ENCODE measurements at places on chromosomes 12 and 14.

DNA sequence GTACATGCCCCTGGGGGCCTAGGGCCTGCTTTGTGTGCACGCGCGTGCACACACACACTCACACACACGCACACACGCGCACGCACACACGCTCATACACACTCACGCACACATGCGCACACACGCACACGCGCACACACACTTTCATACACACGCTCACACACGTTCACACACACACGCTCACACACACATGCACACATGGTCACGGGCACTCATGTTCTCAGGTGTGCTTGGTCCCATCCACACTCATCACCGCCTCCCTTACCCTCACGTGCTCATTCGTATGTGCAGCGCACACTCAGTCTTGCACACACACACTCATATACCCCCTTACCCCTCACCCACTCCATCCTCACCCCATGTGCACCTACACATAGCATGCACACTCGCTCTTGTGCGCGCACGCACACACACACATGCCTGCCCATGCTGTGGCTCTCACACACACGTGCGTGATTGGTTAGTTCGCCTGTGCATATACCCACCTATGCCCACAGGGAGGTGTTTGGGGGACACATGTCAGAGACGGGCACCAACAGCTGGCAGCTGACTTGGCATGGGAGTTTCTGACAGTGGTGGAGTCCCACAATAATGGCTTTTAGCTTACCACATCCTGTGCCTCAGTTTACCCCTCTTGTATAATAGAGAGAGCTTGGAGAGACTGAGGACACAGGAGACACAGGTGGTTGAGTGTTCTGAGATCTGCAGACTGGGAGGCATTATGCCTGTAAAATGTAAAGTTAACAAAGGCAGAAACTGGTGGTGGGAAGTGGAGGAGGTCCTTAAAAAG, 28.7 kb downstream of the TSPAN9 start:
- no peak for DNase-seq

- no peak for DNase-seq
Measured at GRCh38 chr14:50600849-50601248, 40.9 kb downstream of the ATL1 start.

GRCh38 chr12:89101440-89101839, 250.9 kb downstream of the DUSP6 start:
- no peak for DNase-seq

DNA sequence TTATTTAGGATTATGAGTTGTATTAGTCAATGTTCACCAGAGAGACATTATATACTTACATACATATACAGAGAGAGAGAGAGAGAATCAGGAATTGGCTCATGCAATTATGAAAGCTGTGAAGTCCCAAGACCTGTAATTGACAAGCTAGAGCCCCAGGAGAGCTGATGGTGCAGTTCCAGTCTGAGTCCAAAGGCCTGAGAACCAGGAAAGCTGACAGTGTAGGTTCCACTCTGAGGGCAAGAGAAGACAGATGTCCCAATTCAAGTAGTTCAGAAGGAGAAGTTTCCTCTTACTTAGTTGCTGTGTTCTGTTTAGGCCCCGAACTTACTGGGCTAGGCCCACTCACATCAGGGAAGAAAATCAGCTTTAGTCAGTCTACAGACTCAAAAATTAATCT, 76.4 kb upstream of the FICD start:
- DNase-seq: no peak

DNA sequence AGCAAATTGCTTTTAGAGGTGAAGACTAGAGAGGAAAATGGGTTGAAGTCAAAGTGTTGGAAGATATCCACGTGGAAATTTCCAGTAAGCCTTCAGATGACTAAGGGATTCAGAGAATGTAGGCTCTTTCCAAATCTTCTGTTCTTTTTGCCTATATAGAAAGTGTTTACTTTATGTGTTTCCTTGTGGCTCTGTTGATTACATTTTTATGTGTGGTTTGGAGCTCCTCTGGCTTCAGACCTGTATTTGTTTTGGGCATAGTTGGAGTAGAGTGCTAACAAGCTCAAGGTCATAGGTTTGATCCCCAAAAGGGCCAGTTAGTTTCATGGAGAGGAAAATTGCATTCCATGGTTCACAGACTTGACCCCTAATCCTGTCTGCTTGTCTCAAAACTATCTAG, 91.9 kb downstream of the IGF1 start:
- no peak for DNase-seq

DNA sequence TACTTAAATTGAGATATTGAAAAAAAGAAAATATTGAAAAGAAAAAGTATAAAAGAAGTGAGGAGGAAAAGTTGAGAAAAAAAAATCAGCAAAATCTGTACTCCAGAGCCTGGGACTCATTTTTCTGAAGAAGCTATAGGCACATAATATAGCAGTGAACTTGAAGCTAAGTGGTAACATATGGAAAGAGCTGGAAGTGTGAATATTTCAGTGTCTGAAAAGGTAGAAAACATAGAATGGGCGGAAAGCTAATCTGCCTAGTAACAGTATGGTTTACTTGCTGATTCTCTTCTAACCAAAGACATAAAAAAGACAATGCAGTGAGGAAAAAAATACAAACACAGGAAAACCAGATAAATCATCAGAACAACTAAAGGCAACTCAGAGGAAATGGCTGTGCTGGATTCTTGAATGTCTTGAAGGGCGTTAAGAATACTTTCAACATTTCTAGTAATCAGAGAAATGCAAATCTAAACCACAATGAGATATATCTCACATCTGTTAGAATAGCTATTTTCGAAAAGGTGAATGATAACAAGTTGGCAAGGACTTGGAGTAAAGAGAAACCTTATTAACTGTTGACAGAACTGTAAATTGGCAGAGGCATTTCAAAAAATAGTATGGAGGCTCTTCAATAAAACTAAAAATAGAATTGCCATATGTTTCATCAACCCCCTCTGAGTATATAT, 784.6 kb downstream of the LRFN5 start:
- no peak for DNase-seq

DNA sequence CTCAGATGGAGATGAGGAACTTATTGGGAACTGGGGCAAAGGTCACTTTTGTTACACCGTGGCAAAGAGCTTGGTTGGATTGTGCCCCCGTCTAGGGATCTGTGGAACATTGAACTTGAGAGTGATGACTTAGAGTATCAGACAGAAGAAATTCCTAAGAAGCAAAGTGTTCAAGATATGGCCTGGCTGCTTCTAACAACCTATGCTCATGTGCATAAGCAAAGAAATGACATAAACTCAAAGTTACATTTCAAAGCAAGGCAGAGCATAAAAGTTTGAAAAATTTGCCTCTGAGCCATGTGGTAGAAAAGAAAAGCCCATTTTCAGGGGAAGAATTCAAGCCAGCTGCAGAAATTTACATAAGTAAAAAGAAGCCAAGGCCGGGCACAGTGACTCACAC, 21.5 kb upstream of the RAP1B start:
- no peak for DNase-seq

GRCh38 chr12:124024776-124025175, 51.8 kb downstream of the ZNF664 start:
- no peak for DNase-seq

DNA sequence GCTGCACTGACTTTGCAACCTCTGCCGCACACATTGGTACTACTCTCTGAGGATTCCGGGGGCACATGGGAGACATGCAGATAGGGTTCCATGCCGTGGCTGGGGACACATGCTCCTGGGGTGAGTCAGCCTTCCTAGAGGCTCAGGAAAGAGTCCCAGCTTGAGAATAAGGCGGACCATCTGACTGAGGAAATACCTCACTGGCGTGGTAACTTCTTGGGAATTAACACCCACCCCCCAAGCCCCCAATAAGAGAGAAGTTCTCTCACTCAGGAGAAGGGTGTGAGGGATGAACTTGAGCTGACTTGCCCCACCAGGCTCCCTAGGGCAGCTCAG, 23.2 kb downstream of the PLXNC1 start:
- DNase-seq: no peak

- DNase-seq: no peak
Measured at GRCh38 chr12:27631365-27631764, 64.9 kb upstream of the REP15 start.

DNA sequence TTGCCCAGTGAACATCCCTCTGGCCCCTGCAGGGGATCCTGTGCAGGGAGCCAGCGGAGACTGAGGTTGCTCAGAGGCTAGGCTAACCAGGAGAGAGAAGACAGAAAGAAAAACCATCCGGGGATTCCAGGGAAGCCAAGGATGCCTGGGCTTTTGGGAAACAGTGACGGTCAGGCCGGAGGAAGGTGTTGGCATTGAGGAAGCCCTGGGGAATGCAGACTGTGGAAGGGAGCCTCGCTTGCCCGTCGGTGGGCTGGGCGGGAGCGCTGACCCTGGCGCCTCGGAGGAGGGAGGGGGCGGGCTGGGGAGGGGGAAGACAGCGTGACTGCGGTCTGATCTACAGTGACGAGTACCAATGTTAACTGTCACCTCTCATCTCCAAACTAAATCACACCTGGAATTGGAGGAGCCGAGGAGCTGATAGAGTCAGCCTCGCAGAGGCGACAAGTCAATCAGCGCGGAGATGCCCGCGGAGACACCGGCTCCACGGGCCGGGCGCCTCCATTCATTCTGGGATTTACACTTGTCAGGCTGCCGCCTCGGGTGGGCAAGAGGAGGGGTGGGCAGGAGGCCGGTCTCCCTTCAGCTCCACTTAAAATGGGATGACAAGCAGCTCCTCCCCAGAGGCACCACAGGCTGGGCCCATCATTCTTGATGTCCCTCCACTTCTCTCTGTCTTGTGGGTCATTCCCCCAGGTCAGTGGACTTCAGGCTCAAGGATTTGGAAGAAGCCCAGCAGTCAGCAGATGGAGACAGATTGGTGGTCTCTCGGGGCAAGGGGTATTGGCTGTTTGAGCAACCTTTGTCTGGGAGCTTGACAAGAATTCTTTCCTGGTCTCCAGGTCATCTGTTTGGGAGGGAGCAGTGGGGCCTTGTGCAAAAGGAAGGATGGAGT, 20.4 kb upstream of the GPATCH2L start:
- no peak for DNase-seq

GRCh38 chr12:106892075-106892474, 63.6 kb upstream of the TMEM263 start:
- no peak for DNase-seq

DNA sequence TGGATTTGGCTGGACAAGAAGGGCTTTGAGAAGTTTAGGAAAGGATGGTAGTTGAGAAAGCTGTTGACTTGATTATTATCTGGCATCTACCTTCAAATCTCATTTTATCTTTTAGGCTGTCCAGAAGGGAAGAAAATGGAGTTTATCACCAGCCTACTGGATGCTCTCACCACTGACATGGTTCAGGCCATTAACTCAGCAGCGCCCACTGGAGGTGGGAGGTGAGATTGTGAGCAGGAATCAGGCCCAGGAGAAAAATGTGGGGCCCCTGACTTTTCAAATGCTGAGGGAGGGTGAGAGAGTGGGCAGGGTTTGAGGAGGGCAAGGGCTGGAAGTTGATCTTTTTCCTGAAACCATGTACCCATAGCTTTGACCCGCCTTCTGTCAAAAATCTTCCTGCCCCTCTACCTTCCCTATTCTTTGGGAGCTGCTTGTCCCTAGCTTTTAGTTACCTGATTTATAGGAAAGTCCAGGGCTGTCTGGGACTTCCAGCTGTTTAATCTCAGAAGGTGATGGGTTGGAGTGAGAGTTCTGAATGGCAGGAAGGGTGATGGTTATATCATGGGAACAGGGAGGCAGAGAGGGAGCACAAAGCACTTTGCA, 134.2 kb downstream of the SMOC1 start:
- DNase-seq: no peak

DNA sequence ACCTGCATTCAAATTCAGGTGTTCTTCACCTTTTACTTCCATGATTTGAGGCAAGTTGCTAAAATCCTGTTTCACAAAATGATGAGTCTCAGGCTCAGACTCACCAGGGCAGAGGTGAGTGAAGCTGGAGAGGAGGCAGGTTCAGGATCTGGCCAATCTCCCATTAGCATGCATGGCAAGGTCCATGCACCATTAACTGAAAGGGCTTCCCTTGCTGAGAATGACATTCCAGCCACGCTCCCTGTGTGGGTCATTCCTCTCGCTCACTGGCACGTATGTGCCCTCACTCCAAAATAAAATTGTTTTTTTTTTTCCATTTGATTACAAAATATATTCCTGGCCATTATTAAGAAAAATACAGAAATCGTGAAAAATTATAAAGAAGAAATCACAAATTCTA, 257.6 kb downstream of the C12orf75 start:
- no peak for DNase-seq

- no peak for DNase-seq
Measured at GRCh38 chr12:50222275-50222783, 55.2 kb upstream of the CERS5 start.

DNA sequence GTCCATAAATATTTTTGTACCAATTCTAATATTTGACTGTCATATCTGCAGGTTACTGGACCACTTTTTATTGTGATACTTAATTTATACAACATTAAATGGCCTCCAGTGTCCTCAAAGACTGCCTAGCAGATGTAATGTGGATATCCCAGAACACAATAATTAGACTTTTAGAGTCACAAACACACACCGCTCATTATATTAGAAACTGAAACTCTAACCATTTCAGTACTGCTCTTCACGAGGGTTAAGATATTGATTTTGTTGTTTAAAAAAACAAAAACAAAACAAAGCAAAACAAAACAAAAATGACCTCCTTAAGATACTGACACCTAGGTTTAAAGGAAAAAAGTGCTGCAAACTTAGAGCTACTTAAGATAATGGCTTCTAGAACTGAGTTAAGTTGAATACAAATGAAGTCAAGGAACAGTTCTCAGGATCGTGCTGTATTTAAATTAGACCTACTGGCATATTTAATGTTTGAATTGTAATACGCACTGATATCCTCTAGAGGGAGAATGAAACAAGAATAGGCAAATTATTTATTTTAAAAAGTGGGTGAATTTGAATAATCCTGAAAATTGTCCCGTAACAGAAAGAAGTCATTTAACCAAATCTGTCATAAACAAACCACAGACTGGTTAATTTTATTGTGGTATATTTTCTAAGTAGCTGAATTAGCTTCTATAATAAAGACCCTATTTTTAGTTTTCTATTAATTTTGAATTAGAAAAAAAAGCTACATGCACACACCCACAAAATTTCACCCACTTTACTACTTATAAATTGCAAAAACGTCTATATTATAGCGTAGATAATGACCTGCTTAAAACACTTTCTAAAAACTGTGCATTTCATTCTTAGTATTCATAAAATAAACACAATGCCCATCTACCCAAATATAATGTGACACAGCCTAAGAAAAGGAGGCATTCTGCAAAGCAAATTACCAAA, 395.2 kb upstream of the DCN start:
- DNase-seq: no peak
